ENCODE measurements at places on chromosomes 2 and 18. TPM values are rescaled to one million over a fixed set of nuclear protein-coding genes. Genes with fewer than 3 reads are reported as not detected.

The C2orf74 gene
- 17.4 TPM for total RNA-seq

The PAX8 gene
- total RNA-seq: 1.2 TPM

The AQP12A gene
- not detected for total RNA-seq

The SRBD1 gene
- total RNA-seq: 15.4 TPM

- peaks cover 3% of the 10 kb centered on the region for H3K4me1 ChIP-seq
- no peaks in the 10 kb centered on the region for H3K27me3 ChIP-seq
- H3K4me3 ChIP-seq: no peak overlapping the region
- H3K36me3 ChIP-seq: no peaks in the 10 kb centered on the region
These were observed 115.9 kb downstream of the PIEZO2 start for GRCh38 chr18:11033503-11033902.

DNA sequence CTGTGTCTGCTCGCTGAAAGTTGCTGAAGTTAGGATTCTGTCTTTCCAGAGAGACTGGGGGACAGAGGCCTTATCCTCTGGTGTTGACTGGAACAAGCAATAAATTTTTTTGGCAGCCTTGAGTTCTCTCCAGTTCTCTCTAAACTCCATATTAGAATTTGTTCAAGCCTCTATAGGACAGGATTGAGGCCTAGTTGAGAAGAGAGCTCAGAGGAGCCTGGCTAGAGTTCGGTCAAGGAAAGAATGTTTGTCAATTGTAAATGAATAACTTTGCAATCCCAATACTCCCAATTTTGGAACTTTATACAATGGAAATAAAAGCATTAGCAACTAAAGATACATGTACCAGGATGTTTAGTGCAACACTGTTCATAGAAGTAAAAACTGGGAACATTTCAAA, 16.7 kb upstream of the RASGRP3 start:
- no peak for DNase-seq
- no peak overlapping the region for H3K4me3 ChIP-seq

DNA sequence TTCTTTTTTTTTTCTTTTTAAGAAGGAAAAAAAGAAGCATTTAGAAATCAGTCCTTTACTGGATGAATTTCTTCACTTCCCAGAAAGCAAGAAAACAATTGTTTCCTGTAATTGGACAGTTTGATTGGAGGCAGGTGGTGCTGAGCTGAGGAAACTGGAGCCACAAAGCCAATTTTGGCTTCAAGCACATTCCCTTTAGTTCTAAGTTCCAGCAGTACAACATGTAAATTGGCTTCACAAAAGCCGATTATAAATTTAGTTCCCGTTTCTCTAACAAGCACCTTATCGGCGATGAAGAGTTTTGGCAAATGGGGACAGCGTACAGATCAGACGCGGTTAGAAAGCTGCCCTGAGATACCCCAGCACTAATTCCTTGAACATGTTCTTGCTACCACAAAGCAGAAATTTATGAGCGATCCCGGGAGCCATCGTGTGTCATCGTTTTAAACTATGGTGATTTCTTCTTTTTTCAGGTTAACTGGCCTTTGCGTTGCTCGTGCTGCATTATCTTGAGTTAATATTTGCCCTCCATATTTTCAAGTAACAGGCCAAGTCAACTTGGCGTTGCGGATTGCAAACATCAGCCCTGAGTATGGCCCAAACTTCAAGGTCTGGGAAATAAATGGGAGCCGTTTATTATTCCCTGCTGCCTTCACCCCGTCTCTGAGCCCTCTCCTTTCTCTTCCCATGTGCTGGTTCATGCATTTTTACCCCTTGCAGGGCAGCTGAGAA, 190.4 kb upstream of the ID2 start:
- H3K27ac ChIP-seq: no peak overlapping the region
- H3K27me3 ChIP-seq: no peaks in the 10 kb centered on the region
- H3K4me3 ChIP-seq: no peak overlapping the region

DNA sequence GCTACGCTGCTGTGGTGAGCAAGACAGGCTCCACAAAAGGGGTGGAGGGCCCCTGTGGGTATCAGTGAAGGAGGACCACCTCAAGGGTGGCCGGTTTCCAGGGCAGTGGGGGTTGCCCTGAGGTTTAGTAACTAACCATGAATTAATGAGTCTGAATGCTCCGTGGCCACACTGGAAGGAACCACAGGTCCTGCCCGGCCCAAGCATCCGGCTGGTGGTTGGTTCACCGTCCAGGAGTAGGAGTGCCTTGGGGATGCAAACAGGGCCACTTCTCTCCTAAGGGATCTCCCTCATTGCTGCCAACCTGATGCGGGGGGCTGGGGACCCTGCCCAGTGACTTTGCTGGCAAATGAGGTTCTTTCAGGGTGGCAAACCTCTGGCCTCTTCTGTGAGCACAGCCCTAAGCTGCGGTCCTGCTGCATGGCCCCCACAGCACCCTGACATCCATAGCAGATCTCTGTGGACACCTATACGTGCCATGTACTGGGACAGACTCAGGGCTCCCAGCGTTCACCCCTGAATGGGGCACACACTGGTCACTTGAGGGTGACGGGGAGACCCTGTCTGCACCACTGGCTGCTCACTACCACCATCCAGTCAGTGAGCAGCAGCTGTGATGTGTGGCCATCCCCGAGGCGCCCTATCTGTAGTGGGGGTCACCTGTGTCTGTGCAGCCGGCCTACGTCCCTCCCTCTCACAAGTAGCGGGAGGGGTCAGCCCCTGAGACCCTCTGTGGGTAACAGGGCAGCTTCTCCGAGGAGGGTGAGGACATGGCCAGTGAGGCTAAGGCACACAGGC, 41.6 kb downstream of the HS6ST1 start:
- H3K4me1 ChIP-seq: peaks cover 20% of the 10 kb centered on the region
- H3K4me3 ChIP-seq: no peak overlapping the region

Data from lower lobe of right lung (tissue), 2 donors.